PC-3 (cell line): ENCODE measurements at places on chromosomes 16 and 17. TPM values are rescaled to one million over a fixed set of nuclear protein-coding genes. Genes with fewer than 3 reads are reported as not detected.
A peak's percentile ranks its signal among the peaks of the same experiment; 100 is the strongest.

DNA sequence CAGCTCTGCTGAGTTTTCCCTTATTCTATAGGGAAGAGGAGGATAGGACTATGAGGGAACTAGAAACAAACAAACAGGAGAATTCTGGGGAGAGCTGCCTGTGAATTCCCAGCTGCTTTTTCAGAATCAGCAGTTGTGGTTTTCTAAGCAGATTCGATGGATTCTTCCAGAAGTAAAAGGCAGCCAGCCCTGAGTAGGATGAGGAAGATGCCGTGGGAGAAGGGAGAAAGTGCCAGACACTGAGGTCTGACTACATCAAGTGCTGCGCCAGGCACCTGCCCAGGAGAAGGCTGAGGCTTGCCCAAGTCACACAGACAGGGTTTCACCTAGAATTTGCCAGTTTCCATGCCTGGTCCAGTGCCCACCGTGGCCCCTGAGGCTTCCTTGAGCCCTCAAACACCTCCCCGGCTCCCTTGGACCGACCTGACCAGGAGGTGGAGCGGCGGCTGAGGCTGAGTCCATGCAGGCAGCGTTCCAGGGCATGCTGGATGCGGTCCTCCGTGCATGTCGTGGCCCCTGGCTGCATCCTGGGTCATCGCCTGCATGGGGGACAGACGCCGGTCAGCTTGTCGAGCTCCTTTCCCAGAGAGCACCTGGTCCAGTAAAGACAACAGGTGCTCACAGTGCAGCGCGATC lies 43.6 kb upstream of the PIK3R6 start:
- no peak for DNase-seq

- DNase-seq = no peak
Observed at GRCh38 chr17:78479369-78479768, 97.8 kb downstream of the DNAH17 start.

- no peak for DNase-seq
Observed at GRCh38 chr17:79246225-79247190, 171.9 kb downstream of the ENGASE start.

- DNase-seq = peak; percentile 86
Observed at GRCh38 chr17:77332034-77332971, 191.5 kb downstream of the SEC14L1 start.

DNA sequence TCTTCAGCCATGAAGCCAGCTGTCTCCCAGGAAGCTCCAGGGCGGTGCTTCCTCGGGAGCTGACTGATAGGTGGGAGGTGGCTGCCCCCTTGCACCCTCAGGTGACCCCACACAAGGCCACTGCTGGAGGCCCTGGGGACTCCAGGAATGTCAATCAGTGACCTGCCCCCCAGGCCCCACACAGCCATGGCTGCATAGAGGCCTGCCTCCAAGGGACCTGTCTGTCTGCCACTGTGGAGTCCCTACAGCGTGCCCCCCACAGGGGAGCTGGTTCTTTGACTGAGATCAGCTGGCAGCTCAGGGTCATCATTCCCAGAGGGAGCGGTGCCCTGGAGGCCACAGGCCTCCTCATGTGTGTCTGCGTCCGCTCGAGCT lies 14.1 kb downstream of the STH start:
- DNase-seq = no peak

DNA sequence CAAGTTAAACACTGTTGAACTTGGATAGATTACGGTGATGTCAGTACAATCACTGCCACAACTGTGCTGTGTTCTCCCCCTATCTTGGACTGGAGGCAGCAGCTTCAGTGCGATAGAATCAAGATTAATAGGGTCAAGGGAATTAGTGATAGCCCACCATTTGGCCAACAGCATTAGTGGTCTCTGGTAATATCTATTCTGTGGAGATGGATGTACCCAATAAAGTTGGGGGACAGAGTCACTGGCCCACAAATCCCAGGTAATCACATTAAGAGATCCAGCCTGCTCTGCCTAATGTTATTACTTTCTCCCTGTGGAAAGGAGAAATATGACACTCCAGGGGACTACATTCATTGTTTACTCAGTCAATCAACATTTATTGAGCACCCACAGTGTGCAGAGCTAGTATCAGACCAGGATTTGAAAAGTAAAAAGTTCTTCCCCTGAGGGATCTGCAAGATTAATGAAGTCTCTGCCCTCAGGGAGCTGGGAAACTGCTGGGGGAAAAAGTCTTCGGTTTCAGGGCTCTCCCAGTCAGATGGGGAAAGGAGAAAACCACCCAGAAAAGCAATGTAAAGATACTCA lies 23.6 kb upstream of the ATP5MC1 start:
- DNase-seq = no peak

- peak; percentile 57 for DNase-seq
Observed at GRCh38 chr17:56887552-56888467, 26.0 kb downstream of the TRIM25 start.

DNA sequence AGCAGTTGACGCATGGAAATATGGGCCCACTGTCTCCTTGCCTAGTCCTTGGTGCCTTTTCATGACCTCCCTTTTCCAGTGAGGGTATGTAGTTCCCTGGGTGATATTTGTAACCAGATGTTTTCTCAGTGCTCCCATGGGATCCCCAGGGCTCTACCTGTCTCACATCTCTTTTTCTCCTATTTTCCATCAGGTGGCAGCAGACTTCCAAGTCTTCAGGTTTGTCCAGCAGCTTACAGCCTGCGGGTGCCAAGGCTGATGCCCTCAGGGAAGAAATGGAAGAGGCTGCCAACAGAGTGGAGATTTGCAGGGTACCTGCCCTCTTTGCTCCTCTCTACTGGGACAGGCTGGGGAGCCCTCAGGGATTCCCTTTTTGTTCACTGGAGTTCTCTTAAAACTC lies 89.1 kb downstream of the ELAC2 start:
- DNase-seq = peak; percentile 44

DNA sequence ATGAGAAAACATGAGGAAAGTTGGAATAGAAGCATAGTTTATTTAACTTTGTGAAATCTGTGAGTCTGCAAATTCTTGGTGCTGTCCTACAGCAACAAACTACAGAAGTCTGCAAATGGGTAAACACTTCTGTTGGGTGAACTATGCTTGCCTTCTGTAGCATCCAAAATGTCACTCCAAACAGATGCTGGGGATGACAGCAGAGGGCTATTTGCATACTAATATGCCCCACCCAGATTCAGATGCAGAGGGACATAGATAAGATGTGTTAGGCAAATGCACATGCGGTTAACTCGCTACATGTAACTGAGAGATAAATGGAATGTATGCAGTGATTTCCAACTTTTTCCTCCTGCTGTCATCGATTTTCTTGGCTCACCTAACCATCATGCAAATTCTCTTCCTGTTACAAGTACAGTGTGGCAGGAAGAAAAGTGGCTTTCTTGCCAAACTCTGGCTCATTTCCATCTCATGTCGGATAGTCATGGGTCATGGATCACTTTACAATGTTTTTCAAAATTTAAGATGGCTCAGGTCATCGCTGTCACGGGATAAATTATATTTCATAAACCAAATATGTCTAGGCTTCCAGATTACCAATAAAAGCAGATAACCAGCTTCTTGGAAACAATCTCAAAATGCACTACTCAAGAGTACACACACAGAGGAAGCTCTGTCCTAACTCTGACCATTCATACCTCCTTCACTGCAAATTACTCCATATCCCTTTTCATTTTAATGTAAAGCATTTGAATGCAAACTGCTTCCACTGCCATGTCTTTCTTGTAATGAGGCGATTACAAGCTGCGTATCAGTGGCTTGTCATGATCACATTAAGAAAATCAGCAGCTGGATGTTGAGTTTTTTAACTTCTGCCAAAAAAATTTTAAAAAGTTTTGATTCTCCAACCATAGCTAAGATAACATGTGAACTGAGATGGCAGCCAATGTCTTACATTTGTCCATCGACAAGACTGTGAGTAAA lies 47.7 kb downstream of the ADAMTS18 start:
- DNase-seq = no peak

- DNase-seq = peak; percentile 90
Observed at GRCh38 chr16:70162041-70162451, 11.5 kb upstream of the CLEC18C start.

DNA sequence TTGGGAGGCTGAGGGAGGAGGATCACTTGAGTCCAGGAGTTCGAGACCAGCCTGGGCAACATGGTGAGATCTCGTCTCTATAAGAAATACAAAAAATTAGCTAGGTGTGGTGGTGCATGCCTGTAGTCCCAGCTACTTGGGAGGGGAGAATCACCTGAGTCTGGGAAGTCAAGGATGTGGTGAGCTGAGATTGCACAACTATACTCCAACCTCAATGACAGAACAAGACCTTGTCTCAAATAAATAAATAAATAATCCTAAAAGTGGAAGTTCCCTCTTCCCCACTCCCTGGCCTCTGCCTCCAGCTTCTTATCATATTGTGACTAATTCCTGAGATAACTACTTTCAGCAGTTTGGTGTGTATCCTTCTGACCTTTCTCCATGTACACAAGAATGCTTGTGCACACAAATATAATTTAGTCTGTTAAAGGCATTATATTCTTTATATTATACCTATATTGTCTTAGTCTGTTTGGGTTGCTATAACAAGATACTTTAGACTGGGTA lies 23.5 kb upstream of the DNAJA2 start:
- no peak for DNase-seq

DNA sequence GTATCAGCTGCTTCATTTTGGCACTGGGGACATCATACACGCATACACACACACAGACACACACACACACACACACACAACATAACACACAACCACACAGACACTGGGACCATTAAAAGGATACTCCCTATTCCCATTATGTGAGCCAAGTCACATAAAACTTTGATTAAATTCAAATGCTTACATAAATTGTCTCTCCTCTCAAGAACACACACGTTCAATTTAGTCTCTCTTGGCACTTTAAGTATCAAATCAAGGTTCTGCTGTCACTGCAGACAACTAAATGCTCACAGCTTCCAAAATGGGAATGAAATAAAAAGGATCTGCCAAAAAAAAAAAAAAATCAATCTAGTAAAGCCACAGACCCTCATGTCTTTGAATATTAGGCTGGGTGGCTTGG lies 184.9 kb downstream of the RBFOX1 start:
- no peak for DNase-seq

GRCh38 chr17:20278805-20279204 lies 188.5 kb downstream of the LGALS9B start:
- DNase-seq = peak; percentile 27

DNA sequence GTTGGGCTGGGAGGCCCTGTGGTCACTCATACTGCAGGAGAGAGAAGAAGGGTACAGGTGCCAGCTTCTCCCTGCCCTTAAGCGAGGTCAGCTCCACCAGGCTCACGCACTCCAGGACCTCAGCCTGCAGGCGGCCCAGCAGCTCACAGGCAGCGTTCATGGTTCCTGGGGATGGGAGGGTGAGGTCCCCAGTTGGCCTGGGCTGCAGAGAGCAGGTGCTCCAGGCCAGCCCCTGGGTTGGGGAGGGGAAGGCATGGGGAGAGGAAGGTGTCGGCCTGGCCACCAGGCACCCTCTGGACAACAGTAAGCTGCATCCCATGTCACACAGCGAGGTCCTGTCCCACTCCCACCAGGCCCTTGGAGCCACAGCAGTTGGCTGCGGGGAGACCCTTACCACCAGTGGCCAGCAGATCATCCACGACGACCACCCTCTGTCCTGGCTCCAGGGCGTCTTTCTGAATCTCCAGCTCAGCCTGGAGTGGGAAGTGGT lies 2.0 kb downstream of the APRT start:
- DNase-seq = no peak

DNA sequence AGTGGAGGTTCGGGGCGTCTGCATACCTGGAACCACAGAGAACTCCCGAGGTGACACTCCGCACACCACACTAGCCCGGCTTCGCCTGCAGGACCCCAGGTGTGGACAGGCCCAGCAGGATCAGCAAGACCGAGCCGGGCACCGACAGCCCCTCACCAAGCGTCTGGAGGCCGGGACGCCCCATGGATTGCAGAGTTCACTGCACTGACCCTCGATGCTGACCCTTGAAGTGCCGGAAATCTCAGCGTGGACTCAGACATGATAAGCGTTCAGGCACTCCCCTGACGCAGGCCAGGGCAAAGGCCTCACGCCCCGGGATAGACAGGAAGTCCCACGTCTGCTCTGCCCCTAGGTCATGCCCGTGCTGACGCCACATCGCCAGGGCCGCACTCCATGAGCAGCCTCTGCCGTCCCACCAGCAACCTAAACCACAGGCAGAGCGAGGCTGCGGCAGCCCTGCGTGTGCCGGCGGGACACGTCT lies 26.0 kb downstream of the ACSF3 start:
- no peak for DNase-seq

- no peak for DNase-seq
Observed at GRCh38 chr17:49581648-49581998, 6.0 kb downstream of the NXPH3 start.

DNA sequence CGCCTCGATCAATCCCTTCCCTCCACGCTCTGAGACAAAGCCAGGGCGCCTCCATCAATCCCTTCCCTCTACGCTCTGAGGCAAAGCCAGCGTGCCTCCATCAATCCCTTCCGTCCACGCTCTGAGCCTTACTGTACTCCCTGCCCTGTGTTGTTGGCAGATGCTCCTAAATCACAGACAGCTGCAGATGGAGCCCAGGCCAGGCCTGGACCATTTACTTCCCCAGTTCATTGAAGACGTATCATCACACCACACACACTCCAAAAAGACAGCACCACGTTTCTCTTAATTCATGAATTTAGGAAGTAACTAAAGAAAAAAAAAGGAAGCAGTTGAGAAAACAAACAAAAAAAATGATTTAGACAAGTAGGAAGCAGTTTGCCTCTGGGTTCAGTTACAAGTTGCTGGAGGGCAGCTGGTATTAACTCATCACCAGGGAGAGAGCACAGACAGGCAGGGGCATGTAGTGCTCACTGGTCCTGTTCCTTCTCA lies 7.4 kb upstream of the CD300LD start:
- no peak for DNase-seq

GRCh38 chr16:22240023-22240710 lies 34.1 kb downstream of the EEF2K start:
- DNase-seq = no peak

DNA sequence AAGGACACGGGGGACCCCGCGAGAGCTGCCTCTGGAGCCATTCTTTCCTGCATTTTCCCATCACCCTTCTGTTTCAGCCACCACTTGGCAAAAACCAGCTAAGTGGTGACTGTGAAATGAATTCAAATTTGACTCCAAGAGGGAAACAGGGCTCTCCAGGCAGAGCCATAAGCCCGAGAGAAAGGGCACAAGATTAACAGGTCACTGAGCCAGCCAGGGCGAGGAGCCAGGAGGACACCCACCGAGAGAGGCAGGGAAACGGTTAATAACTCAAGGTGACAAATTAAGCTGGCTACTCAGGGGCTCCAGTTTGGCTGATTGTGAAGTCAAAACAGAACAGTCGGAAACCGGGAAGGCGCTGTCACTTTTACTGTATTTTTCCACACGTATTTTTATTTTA lies 67.8 kb upstream of the SOX9 start:
- no peak for DNase-seq

- DNase-seq = no peak
Observed at GRCh38 chr17:21218831-21219380, 4.9 kb upstream of the TMEM11 start.

- no peak for DNase-seq
Observed at GRCh38 chr17:39716073-39716818, 14.1 kb downstream of the MIEN1 start.

CLEC19A gene
- not detected in 2 replicates for total RNA-seq

TMEM238L gene
- not detected in 2 replicates for total RNA-seq

CDK10 gene
- 50.0 and 51.1 TPM in 2 replicates for total RNA-seq

EPX gene
- not detected in 2 replicates for total RNA-seq

SDR42E2 gene
- not detected in 2 replicates for total RNA-seq

ACSF3 gene
- total RNA-seq = 33.5 and 42.6 TPM in 2 replicates

AGRP gene
- not detected in 2 replicates for total RNA-seq

SLC35B1 gene
- total RNA-seq = 199 and 211 TPM in 2 replicates

CCL5 gene
- total RNA-seq = not detected in 2 replicates

ZNF785 gene
- 4.9 and 5.0 TPM in 2 replicates for total RNA-seq

KRT31 gene
- total RNA-seq = not detected in 2 replicates

CBFA2T3 gene
- not detected in 2 replicates for total RNA-seq

KCNG4 gene
- 0.04 TPM in 1 of 2 replicates, not detected in the other for total RNA-seq

ZFPM1 gene
- total RNA-seq = 4.1 and 4.6 TPM in 2 replicates

PITPNC1 gene
- total RNA-seq = 23.1 and 25.4 TPM in 2 replicates
